Activated naive CD8-positive, alpha-beta T cell treated with anti-CD3 and anti-CD28 coated beads, Interleukin-2, amount 50 U/mL, for 16 hours (primary cell): ENCODE measurements at places on chromosomes 6 and 20.

DNA sequence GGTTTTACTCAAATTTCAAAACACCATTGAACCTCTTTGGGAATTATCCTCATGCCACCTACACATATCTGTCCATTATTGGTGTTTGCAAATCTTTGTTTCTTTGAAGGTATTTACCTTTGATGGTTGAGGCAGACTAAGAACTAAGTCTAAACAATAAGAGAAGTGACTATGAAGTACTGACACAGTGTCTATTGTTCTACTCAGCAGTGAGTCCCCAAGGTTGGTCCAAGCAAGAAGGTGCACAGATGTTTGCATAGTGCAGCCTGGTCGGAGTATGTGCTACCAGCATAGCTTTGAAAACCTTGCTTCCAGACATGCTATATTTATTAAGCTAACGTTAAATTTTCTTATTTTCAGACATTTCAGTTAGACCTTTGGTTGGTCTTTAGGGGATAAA, 19.5 kb downstream of the LRRC1 start:
- no peak for DNase-seq

GRCh38 chr20:48040491-48040890, 255.2 kb upstream of the SULF2 start:
- no peak for DNase-seq

DNA sequence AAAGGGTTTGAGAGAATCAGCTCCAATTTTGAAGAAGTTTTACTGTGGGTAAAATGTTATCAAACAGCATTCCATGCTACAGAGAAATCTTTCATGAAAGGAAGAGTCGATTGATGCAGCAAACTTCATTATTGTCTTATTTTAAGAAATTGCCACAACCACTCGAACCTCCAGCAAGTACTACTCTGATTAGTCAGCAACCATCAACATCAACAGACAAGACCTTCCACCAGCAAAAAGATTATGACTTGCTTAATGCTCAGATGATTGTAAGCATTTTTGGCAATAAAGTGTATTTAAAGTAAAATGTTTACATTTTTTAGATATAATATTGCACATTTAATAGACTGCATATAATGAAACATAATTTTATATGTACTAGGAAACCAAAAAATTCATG, 87.5 kb downstream of the AKAP7 start:
- no peak for DNase-seq

GRCh38 chr6:156840136-156840535, 63.0 kb downstream of the ARID1B start:
- no peak for DNase-seq

GRCh38 chr6:110703906-110704594, 111.2 kb downstream of the CDK19 start:
- DNase-seq = no peak

GRCh38 chr6:101666256-101666655, 272.7 kb downstream of the GRIK2 start:
- no peak for DNase-seq

DNA sequence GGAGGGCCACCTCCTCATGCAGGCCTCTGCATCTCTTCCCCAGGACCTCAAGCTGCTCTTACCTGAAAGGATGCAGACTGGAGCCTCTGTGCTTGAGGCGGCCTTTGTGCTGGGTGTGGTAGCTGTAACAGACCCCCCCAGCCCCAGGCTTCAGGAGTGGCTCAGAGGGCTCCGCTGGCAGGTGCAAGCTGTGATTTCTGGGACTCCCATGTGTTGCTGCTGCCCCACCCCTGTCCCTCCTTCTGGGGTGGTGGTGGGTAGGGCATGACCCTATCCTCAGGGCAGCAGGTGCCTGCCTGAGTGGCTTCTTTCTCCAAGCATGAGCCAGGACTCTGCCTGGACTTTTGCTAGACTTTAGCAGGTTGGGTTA, 121.2 kb downstream of the SULF2 start:
- no peak for DNase-seq

DNA sequence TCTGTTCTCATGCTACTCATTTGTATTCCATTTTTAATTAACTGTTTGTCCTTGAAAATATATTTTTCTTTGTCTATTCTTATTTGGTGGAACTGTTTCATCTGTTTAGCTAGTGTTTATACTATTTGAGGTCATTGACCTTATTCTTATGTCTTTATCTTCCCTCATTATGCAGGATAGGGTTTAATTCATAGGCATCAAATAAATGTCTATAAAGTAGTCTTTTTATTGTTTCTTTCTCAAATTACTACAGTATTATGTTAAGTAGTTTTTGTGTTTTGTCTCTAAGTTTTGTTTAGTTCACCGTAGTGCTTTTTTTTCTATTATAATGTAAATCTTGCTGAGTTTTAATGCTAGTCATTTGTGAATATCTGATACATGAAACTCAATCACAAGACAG, 19.0 kb downstream of the TIAM2 start:
- no peak for DNase-seq

DNA sequence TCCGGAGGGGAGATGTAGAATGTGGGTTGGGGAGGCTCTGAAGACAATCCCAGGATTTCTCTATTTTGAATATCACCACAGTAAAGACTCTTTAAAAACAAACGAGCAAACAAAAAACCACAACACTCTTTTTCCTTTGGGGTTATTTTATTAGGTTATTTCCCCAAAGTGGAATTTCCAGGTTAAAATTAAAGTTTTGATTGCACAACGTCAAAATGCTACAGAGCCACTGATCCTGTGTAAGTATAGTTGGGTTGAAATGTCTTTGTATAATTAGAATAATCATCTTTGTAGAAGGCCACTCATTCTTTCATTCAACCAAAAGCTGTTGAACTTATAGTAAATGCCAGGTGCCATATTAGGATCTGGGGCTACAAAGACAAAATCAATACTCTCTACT, 19.6 kb upstream of the PIM1 start:
- DNase-seq = no peak

GRCh38 chr20:32159766-32160221, 47.7 kb downstream of the PLAGL2 start:
- no peak for DNase-seq

DNA sequence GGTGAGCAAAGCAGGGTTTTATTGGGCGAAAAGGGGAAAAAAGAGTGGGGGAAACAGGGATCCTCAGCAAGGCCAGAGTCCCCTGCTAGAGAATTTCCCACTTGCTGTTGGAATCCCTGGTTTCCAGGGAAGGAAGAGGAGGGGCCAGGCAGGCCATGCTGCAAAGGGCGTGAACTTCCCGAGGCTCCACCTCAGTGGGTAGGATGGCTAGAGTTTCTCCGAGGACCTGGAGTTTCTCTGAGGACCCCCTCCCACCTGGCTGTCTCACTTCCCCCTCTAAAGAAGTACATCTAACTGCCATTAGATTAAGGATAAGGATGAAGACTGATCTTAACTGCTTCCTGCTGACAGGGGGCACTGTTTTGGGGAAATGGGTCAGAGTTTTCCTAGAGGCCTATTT, 1239.3 kb upstream of the GJE1 start:
- no peak for DNase-seq

DNA sequence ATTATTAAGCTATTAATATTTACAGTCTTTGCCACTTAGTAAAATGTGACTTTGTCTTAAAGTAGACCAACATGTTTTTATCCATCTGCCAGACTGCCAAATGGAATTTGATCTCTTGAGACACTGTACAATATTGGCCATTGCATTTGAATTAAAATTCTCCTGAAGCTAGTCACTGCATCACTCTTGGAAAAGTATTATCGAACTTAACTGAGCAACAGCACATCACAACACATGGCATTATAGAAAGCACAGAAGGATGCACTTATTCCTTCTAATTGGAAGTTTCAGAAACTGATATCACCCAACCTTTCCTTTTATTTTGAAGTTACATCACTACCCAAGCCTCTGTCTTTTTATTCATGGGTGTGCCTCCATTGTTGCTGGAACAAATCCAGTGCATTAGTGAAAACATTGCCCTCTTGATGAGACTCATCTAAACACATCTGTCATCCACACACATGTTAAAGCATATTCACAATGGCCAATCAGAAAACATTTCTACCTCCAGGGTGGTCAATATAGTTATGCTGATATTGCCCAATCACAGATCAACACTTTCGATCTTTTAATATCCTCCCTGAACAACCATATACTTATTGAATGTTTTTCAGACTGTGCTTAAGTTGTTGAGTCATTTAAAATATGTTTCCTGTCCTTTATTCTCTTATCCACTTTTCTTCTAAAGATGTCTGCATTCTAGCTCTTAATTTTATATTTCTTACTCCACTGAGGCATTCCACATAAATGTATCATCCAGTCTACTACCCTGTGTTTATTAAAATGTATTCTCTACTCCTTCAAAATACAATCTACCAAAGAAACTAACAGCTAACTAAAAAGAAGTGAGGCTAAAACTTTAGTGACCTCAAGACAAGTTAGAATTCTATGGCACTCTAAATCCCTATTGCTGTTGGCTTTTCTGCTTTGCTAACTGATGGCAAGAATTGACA, 535.0 kb downstream of the RFPL4B start:
- no peak for DNase-seq

GRCh38 chr6:124869416-124869815, 92.8 kb upstream of the RNF217 start:
- DNase-seq = no peak

DNA sequence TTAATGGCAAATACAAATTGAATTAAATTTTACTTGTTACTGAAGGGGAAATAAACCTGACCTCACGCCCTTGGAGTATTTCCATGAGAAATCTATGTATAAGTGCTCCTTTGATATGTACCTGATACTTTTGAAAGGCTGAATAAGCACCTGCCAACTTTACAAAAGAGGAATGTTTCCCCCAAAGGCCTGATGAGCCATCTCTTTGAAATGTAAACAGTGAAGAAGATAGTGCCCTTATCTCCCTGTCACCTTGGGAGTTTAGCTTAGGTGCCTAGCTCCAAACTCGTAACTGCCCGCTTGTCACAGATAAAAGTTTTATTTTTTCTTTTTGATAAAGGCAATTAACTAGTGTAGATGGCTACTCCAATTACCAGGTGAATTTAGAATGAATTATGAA, 1.1 kb upstream of the ZNF343 start:
- no peak for DNase-seq

GRCh38 chr6:4164117-4164442, 28.7 kb upstream of the ECI2 start:
- no peak for DNase-seq

DNA sequence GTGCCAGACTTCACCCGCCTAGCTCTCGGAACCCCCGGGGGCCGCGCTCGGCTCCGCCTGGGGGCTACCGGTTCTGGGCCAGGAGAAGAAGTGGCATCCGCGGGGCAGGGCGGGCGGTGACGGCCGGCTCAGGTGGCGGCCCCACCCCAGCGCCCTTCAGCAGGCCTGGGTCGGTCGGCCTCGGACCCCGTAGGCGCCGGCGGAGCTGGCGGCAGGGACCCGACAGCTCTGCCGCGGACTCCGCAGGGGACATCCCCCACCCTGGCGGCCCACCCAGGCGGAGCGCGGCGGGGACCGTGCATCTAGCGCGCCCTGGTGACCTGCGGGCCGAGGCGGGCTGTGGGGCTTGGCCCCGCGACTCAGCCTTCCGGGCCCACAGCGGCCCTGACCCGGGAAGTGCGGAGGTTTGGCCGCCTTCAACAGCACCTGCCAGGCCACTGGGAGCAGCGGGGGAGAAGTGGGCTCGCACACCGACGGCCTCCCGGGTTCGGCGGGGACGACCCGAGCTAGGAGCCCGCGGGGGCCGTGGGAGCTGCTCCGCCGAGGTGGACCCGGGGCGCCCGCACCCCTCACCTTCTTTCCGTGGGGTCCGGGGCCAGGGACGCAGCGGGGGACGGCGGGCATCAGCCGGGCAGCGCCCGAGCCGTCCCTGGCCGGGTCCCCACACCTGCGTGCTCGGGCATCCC, 87.1 kb downstream of the TMEM242 start:
- no peak for DNase-seq

DNA sequence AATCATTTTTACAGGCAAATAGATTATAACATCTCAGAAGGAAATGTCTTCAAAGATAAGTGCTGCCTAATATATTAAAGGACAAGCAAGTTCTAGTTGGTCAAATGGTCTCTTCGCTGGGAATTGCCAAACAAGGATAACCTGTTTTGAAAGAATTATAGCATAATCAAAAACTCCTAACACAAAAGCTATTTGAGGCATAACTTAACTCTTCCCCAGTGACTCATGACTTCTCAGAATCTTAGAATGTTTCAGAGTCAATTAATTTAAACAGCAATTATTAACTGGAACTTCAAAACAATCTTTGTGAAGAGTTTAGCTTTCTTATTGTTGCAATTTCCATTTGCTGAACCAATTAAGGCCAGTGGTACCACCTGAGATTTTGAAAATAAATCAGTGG, 126.6 kb downstream of the MTFR2 start:
- no peak for DNase-seq

GRCh38 chr6:111758608-111759329, 114.5 kb downstream of the FYN start:
- DNase-seq = no peak

DNA sequence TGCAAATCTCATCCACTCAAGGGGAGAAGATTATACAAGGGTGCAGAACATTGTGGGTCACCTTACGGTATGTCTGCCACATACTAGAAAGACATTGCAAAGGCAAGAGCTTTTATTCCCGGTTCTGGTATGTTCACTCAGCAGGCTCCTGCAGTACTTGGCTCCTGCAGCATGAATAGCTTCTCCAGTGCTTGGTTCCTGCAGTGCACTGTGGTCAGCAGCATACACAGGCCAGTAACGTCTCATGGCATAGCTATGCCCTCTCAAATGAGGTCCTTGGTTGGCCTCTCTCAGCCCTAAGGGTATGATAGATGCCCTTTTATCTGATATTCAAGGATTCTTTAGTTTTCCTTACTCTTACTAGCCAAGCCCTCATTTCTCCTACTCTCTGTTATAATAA, 12.6 kb downstream of the TCP11 start:
- no peak for DNase-seq

DNA sequence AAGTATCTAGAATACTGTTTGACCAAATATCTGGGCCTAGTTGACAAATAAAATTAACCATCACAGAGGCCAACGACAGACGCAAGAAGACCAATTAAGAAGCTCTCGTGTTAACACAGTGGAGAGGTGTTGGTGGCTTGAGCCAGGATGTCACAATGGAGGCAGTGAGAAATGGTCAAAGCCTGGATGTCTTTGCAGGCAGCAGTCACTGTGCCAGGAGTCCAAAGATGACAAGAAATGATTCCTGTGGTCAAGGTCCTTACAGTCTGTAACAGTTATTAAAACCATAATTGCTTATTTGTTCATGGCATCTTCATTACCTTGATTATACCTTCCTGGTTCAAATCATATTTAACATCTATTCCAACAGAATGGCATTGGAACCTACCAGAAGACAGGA, 91.3 kb upstream of the EDN1 start:
- DNase-seq = no peak

DNA sequence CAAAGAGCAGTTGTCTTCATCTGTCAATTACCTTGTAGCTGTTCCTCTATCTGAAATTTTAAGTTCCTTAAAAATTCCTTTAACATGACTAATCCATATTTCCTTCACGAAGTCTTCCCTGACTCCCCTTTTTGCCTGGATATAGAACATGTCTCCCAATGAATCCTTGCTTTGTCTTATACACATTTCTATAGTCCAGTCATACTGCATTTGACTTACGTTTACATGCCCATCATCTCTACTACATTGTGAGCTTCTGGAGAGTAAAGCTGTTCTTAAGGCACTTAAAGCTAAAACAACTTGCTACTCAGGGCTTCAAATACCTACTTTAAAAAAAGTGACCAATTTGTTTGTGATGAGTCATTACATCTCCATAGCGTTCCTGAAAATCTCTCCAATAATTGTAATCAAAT, 4.9 kb downstream of the REV3L start:
- DNase-seq = no peak

- no peak for DNase-seq
Measured at GRCh38 chr20:20796766-20797440, 84.5 kb upstream of the RALGAPA2 start.

- DNase-seq = no peak
Measured at GRCh38 chr20:61072398-61072797, 179.7 kb upstream of the CDH4 start.

GRCh38 chr20:12252793-12253192, 335.1 kb downstream of the BTBD3 start:
- no peak for DNase-seq
